Activated CD8-positive, alpha-beta memory T cell treated with anti-CD3 and anti-CD28 coated beads, Interleukin-2, amount 50 U/mL, for 4 hours (primary cell): ENCODE measurements at places on chromosomes 11 and 22.

DNA sequence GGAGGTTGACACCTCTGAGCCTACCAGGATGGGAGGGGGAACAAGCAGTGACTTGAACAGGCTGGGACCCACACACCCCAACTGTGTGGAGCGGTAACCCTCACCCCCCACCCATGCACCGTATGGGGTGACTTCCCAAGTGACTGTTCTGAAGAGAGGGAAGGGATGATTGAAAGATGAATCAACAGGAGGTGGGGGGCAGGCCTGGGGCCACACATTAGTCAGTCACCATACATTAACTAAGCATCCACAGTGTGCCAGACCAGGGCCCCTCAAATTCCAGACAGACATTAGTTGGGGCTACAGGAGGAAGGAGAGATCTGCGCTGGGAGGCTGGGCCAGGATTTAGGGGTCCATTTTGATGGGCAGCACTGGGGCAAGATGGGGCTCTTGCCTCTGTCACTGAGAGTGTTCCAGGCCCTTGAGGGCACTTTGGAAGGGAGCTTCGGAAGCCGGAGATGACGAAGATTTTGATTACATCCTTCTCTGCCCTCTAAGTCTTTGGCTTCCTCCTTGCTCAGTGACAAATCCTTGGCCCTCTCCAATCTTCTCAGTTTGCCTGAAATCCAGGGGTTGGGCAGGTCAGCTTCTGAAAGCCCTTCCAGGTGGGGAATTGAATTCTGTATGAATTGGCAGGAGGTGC lies 966 bp downstream of the SMTN start:
- no peak for DNase-seq

DNA sequence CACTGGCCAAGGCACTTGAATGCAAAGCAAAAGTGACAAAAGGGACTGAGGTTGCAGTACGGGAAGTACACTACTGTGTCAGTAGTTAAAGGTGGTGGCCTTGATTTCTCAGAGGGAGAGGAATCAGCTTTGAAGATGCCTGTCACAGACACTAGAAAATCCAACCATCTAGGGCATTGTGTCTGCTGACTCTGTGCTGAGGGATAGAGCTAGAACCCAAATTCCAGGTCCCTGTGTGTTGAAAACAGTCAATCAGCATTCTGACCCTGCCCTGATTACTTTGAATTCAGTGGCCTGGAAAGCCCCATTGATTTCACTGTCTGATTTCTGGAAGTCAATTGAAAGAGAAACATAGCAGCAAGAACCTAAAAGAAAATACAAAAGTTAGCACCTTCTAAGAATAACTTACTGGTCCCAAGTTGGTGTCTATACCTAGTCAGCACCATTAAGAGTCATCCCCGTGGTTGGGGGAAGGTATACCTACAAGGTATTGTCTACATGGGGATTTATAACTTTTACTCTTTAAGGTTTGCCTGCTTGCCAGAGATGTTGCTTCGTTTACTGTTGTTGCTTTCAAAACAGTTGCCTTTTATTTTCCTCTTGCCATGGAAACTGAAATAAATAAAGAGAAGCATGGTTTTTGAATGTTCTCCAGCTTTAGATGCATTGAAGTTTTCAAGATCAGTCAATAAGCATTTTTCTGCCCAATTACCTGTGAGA lies 97.3 kb downstream of the PDHX start:
- no peak for DNase-seq

DNA sequence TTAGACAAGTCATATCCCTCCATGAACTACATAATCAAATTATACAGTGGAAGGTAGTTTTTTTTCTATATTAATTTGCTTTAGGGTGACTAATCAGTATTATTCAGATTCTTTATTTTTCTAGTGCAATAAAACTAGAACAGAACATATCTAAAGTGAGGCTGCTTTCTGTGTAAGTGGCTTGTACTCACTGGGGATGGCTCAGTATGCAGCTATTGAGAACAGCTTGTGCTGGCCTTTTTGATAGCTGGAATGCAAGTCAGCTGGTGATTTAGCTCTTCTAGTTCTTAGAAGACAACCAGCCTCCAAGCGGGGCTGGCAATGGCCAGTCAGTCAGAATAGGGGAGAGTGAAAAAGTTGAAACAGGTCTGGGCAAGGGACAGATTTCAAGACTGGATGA lies 119.4 kb downstream of the BLID start:
- no peak for DNase-seq

DNA sequence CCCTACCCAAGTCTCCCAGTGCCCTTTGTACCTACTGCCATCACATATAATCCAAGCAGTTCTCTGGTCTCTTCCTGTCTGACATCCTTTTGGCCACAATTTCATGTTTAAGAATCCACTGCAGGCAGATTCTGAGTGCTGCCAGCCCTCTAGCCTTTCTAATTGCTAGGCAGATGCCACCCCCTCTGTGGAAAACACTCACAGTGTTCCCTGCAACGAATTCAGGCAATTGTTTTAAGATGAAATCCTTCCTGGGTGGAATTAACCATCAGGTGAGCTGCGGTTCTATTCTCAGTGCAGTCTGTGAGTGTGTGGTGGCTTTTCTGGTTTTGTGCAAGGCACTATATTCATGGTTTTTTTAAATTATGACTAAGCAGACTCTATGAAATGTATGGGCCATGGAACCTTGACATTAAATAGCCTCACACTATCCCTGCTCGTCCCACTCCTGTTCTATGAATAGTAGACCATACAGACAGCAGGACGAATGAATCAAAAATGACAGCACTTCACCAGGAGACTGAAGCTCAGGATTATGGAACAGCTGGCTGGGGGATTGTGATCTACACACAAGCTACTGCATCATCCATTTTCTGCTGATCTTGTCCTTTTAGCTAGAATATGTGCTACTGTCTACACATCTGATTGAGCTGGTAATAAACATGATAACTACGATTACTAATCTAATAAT lies 29.8 kb upstream of the BMAL1 start:
- DNase-seq, result no peak

GRCh38 chr11:126718276-126718675 lies 282.3 kb downstream of the KIRREL3 start:
- DNase-seq, result no peak

- DNase-seq, result no peak
These were observed 12.5 kb upstream of the C1QTNF4 start for GRCh38 chr11:47606731-47607130.

GRCh38 chr22:37741312-37741795 lies 44.5 kb downstream of the TRIOBP start:
- no peak for DNase-seq

DNA sequence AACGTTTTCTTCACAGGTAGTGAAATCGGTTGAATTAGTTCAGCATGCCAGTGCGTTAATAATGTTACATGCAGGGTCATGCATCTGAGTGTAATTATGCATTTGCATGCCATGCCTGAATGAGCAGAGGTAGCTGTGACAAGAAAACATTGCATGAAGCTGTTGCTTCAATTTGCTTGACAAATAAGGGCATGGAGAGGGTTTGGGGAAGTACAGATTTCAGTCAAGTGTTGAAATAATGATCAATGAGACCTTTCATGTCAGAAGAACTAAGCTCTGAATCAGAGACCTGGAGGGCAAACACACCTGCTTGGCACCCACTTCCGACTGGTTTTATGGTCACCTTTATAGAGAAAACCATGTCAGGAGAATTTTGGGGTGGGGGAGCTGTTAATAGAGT lies 221.4 kb downstream of the DBX1 start:
- no peak for DNase-seq

- no peak for DNase-seq
These were observed 11.3 kb downstream of the ATG2A start for GRCh38 chr11:64905516-64906313.
